ENCODE measurements at places on chromosomes 11 and 22.
A peak's percentile ranks its signal among the peaks of the same experiment; 100 is the strongest.

DNA sequence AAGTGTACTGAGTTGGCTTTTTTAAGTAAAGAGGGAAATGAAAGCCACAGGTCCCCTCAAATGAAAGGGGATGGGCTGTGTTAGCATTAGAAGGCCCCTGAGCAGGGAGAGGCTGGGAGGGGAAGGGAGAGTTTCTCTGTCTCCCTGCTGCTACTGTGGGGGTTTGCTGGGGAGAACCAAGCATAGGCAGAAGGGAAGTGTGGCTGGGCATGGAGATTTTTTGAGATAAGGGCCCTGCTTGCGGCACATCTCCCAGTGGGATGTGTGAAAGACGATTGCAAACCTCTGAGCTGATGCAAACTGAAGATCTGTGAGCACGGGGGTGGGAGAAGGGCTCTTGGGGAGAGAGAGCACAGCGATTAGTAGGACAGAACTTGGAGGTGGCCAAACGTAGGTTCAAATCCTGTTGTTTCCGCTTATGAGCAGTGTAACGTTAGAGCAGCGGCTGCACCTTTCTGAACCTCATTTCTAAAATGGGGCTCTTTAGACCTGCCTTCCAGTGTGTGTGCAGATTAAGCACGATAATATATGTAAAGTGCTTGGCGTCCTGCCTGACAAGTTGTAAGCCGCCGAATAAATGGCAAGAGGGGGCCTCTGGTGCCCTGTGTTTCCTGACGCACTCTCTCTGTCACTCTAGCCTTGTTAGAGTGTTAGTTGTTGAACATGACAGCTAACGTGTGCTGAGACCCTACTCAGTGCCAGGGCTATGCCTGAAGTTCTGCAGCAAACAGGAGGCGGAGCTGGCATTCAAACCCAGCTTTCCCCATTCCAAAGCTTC lies 122.3 kb downstream of the GRIK4 start:
- no peak for DNase-seq

GRCh38 chr11:86034710-86035109 lies 34.2 kb downstream of the PICALM start:
- DNase-seq, result no peak

- no peak for DNase-seq
Measured at GRCh38 chr22:36982136-36982535, 37.1 kb downstream of the TST start.

DNA sequence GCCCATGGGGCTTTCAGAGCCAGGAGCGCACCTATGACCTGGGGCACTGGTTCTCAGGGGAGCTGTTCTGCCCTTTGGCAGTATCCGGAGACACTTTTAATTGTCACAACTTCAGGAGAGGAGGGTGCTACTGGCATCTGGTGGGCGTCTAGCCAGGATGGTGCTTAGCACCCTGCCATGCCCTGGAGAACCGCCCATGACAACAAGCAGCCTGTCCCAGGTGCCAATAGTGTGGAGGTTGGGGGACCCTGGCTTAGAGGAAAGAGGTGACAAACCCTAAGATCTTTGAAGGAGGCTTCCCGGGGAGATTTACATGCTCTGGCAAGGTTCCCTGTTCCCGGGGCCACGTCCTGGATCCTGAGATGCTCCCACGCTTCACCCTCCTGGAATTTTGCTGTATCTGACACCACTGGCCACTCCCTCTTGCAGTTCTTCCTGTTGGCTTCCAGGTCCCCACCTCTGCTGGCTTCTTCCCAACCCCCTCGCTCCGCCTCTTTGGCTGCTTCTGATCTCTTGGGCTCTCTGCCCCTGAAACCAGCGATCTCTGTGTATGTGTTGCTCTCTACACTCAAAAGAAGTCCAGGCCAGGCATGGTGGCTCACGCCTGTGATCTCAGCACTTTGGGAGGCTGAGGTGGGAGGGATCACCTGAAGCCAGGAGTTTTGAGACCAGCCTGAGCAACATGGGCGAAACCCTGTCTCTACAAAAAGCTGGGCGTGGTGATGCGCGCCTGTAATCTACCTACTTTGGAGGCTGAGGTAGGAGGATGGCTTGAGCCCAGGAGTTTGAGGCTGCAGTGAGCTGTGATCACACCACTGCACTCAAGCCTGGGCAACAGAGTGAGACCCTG lies 31.1 kb downstream of the FADS3 start:
- DNase-seq, result no peak

GRCh38 chr11:35944503-35945136 lies 758 bp downstream of the LDLRAD3 start:
- no peak for DNase-seq

- no peak for DNase-seq
Measured at GRCh38 chr11:115497303-115497702, 6.9 kb downstream of the CADM1 start.

GRCh38 chr11:119179342-119179741 lies 5.9 kb upstream of the NHERF4 start:
- DNase-seq, result no peak

- DNase-seq, result no peak
Measured at GRCh38 chr11:98600786-98601773, 419.7 kb upstream of the CNTN5 start.

DNA sequence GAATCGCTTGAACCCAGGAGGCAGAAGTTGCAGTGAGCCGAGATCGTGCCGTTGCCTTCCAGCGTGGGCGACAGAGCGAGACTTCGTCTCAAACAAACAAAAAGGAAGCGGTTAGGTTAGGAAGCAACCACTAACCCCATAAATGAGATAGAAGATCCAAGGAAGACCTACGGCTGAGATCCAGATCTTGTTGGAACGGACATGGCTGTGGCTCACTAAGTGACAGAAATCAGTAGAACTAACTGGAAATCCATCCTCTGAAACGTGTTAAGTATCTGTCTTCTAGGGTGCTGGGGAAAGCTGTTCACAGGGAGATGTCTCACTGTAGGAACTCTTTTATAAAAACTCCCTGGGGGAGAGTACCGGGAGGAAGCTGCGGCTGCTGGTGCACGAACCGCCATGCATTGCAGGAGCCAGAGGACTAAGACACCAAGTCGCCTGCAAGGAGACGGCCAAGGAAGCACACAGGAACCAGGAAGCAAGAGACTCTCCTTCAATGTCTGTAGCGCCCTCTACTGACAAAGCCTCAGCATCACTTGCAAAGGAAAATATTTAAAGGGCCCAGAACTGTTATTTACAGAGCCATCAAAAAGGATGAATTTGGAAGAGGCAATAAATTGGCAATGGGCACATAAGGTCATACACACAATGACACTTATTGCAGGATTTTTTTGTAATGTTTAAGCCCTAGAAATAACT lies 16.9 kb upstream of the SPTY2D1 start:
- peak; percentile 72 for DNase-seq

- DNase-seq, result no peak
Measured at GRCh38 chr11:34825315-34825669, 90.9 kb downstream of the APIP start.

DNA sequence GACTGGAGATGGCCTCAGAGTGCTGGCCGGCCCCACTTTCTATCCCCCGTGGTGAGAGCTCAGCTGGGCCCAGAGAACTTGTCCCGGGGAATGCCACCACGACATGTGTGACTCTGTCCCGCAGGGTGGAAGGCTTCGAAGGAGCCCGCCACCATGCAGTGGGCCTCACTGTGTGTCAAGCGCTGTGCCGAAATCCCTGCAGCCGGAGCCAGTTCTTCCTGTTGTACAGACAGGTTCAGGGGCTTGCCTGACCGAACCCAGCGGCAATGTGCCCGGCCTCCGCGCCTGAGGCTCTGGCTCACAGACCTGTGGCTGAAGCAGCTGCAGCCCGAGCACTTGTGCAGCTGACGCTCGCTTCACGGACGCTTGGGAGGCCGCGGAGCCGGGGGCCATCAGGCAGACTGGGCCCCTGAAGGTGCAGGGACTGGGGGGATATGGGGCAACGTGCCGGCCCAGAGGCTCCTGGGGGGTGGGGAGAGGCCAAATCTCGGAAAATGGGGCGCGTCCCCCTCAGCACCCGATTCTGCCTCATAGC lies 650 bp downstream of the PPM1F start:
- DNase-seq, result peak; percentile 24

DNA sequence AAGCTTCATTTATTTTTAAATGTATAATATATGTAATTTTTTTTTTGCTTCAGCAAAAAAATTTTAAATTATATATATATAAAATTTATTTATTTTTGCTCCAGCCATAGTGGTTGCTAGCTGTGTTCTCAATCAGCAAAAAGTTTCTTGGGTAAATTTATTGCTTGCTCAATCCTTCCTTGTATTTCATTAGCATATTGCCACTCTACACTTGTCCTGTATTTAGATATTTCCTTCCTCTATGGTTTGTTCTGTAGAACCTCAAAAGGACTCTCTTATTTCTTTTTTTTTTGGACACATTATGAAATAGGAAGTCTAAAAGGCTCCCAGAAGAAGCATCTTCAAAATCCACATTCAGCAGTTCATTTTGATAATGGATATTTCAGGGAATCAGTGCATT lies 2.3 kb downstream of the PTPRJ start:
- DNase-seq, result no peak

DNA sequence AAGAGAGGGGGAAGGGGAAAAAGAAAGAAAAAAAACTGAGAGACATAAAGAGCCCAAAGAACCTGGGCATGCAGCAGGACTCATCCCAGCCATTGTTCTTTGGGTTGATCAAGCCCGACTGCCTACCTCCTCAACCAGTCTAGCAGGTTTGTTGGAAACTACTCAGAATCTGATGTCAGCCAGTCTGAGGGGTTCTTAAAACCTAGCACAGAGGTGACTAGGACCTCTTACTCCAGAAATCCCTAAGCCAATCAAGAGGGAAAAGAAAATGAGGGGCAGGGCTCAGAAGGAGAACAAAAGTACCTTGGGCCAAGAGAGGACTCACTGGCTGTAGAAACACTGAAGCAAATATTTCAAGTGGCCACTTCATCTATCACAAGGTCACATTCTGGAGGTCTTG lies 228.0 kb downstream of the AASDHPPT start:
- DNase-seq, result no peak

- DNase-seq, result peak; percentile 80
Measured at GRCh38 chr11:66429983-66430602, 8.6 kb downstream of the MRPL11 start.

DNA sequence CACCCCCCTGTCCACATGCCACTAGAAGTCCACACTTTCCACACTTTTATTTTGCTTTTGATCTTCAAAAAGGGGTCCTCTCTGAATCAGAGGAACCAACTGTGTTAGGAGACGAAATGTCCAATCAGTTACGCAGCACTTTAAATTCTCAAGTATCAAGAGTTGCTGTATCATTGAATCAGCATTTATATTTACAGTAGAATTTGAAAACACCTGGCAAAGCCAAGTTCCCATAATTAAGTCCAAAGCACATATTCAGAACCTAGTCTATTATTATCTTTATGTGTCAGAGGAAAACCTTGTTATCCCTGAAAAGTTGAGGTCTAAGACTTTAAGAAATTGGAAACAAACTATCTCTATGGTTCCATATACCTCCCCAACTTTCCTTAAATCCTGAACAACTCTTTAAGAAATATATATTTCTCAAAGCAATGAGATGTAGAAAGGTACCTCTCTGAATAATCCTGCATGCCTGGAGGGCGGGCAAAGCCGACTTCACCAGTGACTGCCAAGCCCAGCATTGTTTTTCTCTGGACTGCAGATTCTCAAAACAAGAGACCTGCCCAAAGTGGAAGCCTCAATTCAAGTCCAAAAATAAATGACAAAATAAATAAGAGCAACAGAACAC lies 75.9 kb upstream of the ARFGAP3 start:
- no peak for DNase-seq

GRCh38 chr11:63666874-63667273 lies 4.3 kb downstream of the ATL3 start:
- DNase-seq, result no peak

- no peak for DNase-seq
Measured at GRCh38 chr22:22879675-22880155, 7.9 kb upstream of the IGLL5 start.

- DNase-seq, result peak; percentile 11
Measured at GRCh38 chr11:112537846-112538330, 277.2 kb upstream of the PLET1 start.

DNA sequence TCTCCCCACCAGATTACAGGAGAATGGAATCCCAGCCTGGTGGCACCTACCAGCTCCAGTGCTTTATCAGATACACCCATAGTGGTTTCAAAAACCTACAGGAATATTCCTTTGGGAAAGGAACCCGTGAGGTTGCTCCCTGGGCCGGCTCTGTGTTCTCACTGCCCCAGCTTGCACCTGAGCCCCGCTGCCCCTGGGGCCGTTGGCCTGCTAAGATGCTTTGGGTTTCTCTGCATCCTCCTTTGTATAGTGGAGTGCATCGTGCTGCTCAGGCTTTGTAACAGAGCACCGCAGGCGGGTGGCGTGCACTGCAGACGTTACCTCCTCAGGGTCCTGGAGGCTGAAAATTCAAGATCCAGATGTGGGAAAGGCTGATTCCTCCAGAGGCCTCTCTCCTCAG lies 414.1 kb downstream of the BRD1 start:
- DNase-seq, result no peak

DNA sequence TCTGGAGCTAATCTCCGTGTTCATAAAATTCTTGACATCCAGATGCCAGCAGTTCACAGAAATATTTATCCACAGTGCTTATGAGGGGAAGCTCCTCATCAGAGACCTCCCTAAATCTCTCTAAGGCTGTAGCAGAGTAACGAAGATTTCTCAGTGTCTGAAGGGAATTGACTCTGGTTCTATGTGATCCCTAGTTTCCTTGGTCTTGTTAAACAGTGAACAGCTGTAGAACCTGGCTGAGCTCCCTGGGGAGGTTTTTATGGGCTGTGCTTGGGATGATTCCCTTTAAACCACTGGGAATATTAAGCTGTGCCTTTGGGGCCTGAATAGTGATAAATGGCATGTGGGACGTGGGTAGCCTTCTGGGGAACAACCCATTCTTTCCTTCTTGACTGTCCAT lies 43.7 kb upstream of the ARHGAP20 start:
- DNase-seq, result no peak

GRCh38 chr11:113796663-113797259 lies 17.2 kb downstream of the CLDN25 start:
- peak; percentile 36 for DNase-seq

GRCh38 chr22:36757668-36758211 lies 18.2 kb downstream of the IFT27 start:
- DNase-seq, result peak; percentile 79

DNA sequence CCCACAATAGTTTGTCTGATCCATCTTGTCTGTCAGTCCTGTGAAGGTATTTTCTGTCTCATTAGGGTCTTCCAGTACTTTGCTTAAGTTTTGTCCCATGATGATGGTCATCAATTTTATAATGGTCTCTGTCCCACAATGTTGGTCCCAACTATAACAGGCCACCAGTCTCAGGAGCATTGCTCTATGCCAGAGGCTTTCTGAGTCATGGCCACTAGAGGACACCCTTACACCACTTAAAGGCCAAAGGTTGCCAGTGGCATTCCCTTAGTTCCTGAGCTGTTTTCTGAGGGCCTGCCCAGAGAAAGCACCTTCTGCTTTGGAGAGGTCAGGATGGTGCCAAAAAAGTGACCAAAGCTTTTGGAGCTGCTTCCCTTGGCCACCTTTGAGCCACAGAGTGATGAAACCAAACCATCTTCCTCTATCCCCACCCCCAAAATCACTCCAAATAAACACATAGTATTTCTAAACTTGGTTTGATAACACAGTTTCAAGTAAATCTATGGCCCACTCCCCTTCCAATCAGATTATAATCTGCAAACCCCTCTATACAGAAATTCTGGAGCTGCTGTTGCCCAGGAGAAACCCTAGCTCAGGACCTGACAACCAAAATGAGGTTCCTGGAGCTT lies 19.3 kb downstream of the EIF3F start:
- DNase-seq, result peak; percentile 60

Measured in activated CD4-positive, alpha-beta T cell treated with anti-CD3 and anti-CD28 coated beads, Interleukin-10, Interleukin-2, amounts not matched to agents 100 ng/mL and 50 ng/mL, durations not matched to agents 16 hours and 8 hours (primary cell).